ENCODE measurements at places on chromosomes 5 and 9.

GRCh38 chr5:100757618-100758017 is 145.5 kb downstream of the ST8SIA4 start:
- no peak for DNase-seq

GRCh38 chr5:83146441-83146840 is 69.1 kb downstream of the XRCC4 start:
- DNase-seq = no peak

DNA sequence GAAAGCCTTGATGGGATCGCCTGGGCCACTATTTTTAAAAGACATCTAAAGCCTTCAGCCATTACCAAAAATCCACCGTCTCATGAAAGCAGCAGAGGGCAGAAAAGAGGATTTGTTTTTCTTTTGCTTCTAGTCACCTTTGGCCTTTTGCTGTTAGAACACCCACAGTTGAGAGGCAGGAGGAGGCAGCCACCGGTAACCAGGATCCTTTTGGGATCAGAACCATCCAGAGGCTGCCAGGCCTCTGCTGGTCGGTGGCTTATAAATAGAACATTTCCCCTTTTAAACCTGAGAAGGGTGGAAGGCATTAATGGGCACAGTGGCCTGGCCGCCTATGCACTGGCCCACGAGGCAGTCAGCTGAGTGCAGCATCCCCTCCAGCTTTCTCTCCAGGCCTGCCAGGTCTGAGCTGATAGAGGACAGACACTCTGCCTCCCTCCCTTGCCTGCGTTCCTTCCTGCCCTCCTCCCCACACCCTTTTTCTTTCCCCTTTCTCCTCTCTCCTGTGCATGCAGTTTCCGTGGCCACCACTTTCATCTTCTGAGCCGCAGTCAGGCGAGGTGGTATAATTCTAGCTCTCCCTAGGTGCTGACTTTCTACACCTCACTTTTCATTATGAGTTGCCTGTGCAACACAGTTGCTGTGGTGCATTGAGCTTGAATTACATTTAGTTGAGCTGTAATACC is 253.4 kb downstream of the ARHGAP26 start:
- no peak for DNase-seq

GRCh38 chr9:114538241-114538640 is 33.0 kb upstream of the WHRN start:
- peak; percentile 14 for DNase-seq

- DNase-seq = no peak
Measured at GRCh38 chr9:134517069-134517680, 124.4 kb upstream of the COL5A1 start.

DNA sequence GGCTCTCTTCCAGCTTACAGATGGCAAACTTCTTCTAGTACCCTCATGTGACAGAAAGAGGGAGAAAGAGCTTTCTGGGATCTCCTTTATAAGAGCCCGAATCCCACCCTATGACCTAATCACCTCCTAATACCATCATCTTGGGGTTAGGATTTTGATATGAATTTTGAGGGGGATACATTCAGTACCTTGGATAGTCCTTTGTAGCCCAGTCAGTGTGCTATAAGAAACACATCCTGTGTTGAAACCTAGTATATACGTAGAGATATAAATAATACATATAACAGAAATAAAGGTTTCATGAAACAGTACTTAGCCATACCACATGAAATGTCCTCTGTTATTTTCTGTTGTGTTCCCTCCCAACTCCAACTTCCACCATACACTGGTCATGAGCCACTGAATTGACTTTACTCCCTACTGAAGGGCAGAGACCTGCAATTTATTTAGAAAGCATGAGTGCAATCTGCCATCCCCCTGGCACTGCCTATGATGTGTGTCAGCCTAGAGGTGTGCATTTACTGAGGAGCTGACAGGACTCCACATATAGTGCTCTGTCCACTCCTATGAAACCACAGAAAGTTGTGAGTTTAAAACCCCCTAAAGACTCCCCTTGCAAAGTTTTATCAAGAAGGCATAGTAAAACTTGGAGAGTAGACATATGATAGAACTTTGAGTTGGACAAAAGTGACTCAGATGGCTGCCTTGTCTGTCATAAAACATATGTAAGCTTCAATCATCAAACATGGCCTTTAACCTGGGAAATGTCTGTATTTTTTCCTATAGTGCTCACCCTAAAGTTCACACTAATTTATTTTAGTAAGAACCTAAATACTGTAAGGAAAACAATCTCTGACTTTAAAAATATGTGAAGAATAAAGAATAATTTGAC is 12.8 kb downstream of the PIP5K1B start:
- DNase-seq = no peak

- no peak for DNase-seq
Measured at GRCh38 chr5:73266176-73266738, 93.3 kb downstream of the TMEM174 start.

- no peak for DNase-seq
Measured at GRCh38 chr5:172488221-172488620, 33.9 kb upstream of the SH3PXD2B start.

GRCh38 chr5:30500513-30500912 is 693.0 kb upstream of the CDH6 start:
- DNase-seq = no peak

- DNase-seq = no peak
Measured at GRCh38 chr9:107685376-107685775, 195.8 kb upstream of the KLF4 start.

DNA sequence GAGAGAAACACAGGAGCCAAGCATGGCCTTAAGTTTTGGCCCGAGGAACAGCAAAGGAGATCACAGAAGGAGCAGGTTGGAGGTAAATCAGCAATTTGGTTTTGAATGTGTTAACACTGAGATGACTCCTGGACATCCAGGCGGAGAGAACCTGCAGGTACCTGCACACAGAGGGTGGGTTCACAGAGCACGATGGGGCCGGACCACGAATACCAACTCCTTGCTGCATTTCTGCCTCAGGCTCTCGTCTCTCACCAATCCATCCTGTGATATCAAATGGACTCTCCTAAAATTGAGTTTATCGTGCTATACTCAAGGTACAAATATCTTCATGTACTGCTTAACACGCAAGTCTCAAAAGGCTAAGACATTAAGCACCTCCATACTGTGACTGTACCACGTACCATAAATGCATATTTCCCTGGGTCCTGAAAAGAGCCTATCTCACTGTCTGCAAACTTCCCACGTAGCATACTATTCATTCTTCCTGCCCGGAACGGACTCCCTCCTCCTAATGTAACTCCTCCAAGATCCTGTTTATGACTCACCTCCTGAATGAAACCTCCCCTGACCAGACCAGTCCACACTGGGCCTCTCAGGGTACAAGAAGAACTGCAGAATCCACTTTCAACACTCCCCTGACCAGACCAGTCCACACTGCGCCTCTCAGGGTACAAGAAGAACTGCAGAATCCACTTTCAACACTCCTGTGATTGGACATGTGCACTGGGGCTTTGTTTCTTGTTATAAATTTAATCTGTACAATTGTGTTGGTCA is 380.8 kb upstream of the RFX3 start:
- no peak for DNase-seq

DNA sequence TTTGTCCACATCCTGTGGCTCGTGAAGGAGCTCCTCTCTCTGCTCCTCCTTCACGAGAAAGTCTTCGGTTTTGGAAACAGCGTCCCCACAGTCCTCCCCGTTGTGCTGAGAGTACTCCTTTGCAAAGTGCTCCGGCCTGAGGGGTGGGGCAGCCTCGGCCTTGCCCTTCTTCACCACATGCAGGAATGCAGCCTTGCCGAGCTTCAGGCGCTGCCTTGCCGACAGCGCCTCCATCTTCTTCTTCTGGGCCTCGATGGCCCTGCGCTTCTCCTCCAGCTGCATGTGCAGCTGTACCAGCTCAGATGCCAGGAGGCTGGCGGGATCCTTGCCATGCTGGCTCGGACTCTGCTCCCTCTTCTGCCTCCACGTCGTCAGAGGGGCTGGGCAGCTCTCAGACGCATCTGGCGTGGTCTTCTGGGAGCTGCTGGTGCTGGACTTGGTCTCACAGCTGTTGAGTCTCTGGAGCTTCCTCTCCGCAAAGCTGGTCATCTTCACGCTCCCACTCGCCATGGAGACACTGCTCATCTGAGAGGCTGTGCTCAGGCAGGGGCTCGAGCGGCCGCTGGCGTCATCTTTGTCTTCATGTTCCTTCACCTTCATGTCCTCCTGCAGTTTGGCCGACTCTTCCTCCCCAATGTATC is 85.5 kb downstream of the CAMSAP1 start:
- no peak for DNase-seq

- no peak for DNase-seq
Measured at GRCh38 chr5:148849461-148849860, 23.1 kb downstream of the ADRB2 start.

DNA sequence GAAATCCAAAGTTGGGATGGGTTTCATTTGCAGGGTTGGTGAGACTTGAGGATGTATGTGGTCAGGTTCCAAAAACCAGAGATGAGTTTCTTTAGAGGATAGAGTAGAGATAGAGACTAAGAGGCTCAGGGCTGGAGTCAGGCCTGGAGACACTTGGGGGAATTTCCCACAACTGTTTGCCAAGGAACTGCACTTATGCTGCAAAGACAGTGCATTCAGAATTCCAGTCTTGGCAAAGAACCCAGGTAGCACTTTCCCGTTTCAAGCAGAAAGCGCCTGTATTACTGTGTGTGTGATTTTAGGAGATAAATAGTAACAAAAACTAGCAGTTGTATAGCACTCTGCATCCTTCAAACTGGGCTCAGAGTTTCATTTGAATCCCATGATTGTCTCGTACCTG is 55.4 kb downstream of the SNCAIP start:
- no peak for DNase-seq

All from LoVo (cell line).